ENCODE measurements at places on chromosomes 13 and 19.

GRCh38 chr13:25973576-25973975 is 78.2 kb downstream of the SHISA2 start:
- DNase-seq: no peak

- no peak for DNase-seq
Observed at GRCh38 chr13:62337109-62337880, 921.6 kb upstream of the PCDH20 start.

DNA sequence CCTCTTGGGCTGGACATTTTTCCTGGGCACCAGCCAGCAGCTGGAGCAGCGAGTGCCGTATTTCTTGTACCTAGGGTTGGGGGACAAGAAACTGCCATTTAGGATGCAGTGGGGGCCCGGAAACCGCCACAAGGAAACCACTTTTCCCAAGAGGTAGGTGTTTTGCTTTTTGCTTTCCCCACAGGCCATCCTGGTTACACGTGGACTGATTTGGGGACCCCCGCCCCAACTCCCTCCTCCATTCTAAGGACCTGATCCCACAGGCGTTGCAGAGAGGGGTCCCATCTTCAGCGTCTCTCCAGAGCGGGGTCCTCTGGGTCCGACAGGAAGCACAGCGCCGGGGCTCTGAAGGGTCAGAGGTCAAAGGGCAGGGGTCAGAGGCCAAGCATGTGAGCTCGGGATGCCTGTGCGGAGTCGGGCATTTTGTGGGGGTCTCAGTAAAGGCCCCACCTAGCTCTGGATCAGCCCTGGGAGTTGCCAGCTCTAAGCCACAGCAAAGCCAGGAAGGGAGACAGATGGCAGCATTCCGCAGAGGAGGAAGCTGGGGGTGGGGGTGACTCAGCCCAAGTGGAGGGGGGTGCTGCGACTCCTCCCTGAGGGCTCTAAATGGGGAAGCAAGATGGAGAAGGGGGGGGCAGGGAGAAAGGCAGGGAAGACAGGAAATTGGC is 4.3 kb downstream of the ZGLP1 start:
- peak; percentile 49 for DNase-seq

DNA sequence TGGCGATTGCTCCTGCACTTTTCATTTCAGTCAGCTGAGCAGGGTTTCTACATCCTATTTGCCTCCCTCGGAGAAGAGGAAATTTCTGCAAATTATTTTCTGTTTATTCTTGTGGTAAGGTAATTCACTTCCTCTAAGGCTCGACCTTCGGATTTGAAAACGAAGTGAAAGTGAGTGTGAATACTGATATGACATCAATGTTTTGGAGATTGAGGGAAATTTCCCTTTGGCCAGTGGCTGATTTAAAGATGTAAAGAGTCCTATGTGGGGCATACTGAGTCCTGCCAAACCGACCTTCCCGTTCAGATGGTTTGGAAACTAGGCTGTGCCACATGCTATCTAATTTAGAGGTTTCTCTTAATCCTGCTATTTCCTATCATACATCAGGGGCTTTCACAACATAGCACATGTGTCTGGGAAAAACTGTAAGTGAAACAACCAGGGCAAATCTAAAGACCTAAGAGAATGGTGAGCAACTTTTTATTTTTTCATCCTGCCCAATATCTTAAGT is 112.3 kb downstream of the POSTN start:
- DNase-seq: peak; percentile 52

DNA sequence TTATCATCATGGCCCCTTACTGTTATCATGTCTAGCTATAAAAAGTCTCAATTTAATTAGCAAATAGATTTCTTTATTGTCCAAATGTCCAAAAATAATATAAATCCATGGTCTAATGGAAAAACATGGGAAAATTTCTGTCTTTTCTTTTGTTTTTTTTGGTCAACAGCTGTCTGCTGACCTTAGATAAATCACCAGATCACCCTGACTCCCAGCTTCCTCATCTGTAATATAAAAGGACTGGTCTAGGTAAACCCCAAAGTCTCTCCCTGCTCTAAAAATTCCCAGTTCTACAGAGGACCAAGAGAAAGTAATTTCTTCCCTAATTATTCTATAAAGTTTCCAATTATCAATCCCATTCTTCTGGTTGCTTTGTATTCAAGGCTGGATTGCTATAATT is 30.7 kb upstream of the RCBTB2 start:
- DNase-seq: no peak

- peak; percentile 95 for DNase-seq
Observed at GRCh38 chr19:38665950-38666662, 18.7 kb downstream of the ACTN4 start.

DNA sequence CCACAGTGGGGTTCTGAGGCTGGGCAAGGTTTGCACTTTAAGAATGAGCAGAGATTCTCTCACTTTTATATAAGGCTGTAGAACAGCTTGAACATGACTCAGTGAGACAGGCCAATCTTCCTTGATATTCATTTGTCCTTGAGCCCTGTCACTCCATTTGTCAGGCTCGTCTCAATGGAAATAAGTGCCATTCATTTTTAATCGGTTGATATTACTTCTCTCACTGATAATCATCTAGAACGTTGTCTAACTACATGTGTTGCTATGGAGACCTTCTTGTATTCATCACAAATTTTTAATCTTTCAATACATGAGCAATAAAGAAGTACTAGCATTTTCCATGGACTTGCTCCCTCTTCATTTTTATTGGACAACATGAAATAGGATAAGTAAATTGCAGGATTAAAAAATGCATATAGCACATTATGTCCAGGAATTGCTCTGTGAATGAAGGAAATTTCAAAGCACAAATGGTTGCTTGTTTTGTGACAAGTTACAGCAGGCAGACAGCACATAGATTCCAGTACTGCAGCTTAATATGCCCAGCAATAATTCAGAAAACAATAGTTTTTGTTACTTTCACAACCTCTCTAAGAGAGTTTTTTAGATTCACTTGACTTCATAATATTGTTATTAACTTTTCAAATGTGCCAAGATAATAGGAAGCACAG is 1178.4 kb upstream of the ATXN8OS start:
- no peak for DNase-seq

GRCh38 chr13:20553311-20553710 is 13.6 kb upstream of the IFT88 start:
- peak; percentile 9 for DNase-seq

- DNase-seq: no peak
Observed at GRCh38 chr19:54388802-54389139, 24.0 kb upstream of the LAIR1 start.

DNA sequence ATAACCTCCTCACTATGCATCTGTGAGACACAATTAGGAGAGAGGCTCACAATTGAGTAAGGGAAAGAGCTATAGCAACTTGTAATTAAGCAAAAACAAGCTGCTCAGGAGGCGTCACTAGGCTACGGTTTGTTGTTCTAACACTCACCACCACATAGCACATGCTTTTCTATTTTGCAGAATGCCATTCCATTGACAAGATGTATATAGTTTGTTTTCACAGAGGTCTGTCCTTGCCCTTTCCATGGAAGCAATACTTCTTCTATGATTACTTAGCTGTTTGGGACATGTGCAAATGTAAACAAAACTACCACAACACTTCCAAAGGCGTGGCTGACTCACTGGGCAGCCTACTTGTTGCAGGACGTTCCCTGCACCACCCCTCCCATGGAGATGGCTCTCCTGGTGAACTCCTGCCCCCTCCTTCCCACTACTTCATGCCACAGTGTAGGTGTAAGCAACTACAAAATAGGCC is 33.9 kb upstream of the FAM216B start:
- DNase-seq: peak; percentile 97

GRCh38 chr19:43789029-43789428 is 8.3 kb upstream of the KCNN4 start:
- peak; percentile 40 for DNase-seq

Data from AG10803 (cell line).